ENCODE measurements at places on chromosomes 12 and 14.

GRCh38 chr12:1174659-1175058 lies 183.6 kb downstream of the ERC1 start:
- DNase-seq, result no peak

- DNase-seq, result no peak
Observed at GRCh38 chr12:22743700-22744099, 118.7 kb downstream of the ETNK1 start.

DNA sequence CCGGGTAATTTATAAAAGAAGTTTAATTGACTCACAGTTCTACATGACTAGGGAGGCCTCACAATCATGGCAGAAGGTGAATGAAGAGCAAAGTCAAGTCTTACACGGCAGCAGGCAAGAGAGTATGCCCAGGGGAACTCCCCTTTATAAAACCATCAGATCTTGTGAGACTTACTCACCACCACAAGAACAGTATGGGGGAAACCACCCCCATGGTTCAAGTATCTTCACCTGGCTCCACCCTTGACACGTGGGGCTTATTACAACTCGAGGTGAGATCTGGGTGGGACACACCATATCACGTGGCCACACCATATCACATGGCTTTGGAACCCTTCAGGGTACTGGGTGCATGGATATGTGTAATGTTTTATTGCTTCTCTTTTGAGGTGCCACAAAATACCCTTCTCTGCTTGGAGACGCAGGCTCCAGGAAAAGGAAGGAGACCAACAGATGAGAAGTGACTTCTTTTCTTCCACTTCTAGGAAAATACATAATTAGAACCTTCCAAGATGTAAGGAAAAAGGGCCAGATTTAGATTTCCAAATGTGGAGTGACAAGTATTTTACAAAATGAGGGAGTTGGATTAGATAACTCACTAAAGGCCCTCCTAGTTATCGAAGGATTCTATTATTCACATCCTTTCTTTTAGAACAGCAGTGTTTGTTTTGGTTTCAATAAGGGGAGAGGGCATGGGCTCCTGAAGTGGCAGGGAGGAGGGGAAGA lies 33.1 kb upstream of the ETFBKMT start:
- DNase-seq, result no peak

GRCh38 chr12:34356233-34356987 lies 334.1 kb downstream of the ALG10 start:
- no peak for DNase-seq

GRCh38 chr14:82398256-82398655 lies 864.6 kb upstream of the SEL1L start:
- no peak for DNase-seq

DNA sequence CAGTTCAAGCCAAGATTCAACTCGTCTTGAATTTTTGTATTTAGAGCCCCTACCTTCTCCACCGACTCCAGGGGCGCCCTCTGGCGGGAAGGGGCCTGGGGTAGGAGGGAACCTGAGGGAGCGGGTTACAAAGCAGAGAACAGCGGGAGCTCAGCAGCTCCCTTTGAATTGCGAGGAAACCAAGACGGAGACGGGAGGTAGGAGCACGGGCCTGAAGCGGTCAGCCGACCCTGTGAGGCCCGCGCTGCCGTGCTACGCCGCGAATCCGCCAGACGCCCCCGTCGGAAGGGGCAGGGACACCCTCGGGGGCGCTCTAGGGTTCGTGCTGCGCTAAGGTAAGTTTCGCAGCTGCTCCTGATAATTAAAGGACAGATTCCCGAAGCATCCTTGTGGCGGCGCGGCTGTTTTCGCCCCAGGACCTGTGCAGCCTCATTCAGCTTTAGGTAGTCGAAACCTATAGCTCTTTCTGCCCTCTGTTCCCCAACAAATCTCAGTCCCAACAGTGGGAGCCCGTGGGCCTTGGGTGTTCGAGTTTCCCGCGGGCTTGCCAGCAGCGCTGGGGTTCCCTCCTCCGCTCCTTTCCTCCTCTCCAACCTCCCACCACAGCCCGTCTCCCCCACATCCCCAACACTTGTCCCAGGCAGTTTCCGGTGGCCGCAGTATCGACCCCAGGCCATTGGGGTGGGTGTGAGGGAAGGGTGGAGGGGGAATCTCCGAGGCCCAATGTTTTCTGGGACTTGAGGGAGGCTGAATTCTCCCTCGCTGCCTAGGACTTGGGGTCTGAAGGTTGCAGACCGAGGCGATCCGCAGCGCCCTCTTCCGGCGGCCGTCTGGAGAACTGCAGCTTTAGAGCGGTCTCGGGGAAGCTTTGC lies 5.1 kb upstream of the NKX2-1 start:
- peak; percentile 61 for DNase-seq

GRCh38 chr14:82412545-82412944 lies 878.9 kb upstream of the SEL1L start:
- no peak for DNase-seq

DNA sequence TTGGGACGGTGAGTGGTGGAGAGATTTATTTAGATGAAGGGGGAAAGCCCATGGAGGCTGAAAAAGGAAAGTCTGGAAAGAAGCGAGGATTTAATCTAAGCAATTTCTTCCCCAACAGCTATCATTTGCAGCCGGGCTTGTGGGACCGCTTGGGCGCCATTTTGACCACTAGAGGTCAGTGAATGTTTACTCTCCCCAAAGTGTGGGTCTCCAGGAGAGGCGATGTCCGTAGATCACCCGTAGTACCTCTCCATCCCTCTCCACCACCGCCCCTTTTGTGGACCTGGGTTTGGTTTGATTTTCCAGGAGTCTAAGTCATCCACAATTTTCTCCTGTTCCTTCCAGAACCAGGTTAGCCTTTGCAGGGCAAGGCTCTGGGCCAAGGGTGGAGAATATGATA lies 91.2 kb upstream of the PARP11 start:
- no peak for DNase-seq

- DNase-seq, result no peak
Observed at GRCh38 chr14:63457498-63457897, 85.7 kb downstream of the PPP2R5E start.
